ENCODE measurements at places on chromosomes 6 and 20.
A peak's percentile ranks its signal among the peaks of the same experiment; 100 is the strongest.

DNA sequence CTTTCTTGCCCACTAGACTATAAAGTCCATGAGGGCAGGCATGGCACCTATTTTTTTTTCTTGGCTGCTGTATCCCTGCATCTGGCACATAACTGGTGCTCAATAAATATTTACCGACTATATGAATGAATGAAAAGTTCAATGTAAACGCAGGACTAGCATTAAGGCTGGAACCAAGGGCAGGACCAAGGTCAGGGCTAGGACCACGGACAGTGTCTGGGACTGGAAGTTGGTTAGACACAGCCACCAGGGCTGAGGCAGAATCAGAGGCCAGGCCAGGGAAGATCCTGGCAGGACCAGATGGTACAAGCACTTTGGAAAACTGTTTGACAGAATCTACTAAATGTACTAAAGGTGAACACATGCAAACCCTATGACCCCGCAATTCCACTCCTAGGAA is 3.7 kb downstream of the TNXB start:
- DNase-seq: no peak

DNA sequence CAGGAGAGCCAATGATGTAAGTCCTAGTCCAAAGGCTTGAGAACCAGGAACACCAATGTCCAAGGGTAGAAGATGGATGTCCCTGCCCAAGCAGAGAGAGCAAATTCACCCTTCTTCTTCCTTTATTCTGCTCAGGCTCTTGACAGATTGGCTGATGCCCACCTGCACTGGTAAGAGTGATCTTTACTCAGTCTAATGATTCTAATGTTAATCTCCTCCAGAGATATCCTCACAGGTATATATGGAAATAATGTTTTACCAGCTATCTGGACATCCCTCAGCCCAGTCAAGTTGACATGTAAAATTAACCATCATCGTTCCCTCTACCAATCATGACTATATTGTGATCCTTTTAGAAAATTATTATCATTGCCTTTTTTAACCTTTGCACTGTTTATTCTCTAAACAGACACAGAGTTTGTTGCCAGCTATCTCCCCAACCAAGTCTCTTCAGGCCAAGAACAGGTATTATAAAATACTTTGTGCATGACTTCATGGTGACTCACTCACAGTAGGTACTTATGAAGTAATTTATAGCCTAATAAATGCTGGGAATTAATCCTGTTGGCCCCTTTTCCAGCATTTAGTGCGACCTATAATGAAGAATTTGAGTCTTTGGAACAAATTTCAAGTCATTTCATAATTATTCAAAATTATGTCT is 26.2 kb upstream of the TSHZ2 start:
- no peak for DNase-seq

- DNase-seq: no peak
These were observed 168.4 kb downstream of the FOXC1 start for GRCh38 chr6:1777921-1778685.

GRCh38 chr6:42075159-42075838 is 25.0 kb downstream of the TAF8 start:
- DNase-seq: peak; percentile 68

DNA sequence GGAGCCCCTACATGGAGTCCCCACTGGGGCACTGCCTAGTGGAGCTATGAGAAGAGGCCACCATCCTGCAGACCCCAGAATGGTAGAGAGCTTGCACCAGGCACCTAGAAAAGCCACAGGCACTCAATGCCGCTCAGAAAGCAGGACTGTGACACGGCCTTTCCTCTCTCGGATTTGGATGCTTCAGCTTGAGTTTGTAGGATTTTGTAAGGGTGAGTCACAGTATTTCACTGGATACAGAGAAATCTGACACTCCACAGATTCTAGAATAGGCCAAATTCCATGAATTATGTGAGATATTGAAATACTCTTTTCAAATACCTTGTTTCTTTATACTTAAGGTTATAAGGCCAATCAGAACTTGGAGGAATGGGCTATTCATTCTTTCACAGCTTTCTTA is 424.5 kb downstream of the HTR1B start:
- no peak for DNase-seq

All from cerebellum (tissue), 4 donors.